ENCODE measurements at places on chromosomes 11 and 22. TPM values are rescaled to one million over a fixed set of nuclear protein-coding genes. Genes with fewer than 3 reads are reported as not detected.
A peak's percentile ranks its signal among the peaks of the same experiment; 100 is the strongest.

Gene OR51E2
- total RNA-seq: 0.97 TPM

DNA sequence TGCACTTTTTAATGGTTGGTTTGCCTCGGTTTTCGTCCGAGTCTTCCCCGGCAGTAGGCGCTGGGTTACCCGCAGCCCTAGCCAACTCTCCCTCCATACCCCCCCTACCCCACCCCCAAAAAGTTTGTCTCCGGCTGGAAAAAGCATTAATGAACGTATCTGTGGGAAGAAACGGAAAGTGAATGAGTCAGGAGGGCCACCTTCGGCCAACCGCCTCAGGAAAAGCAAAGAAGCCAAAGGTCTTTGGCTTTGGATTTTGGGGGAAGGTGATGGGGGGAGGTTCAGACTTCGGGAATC, 508 bp upstream of the FLI1 start:
- H3K27ac ChIP-seq: peak overlapping the region; percentile 97
- H3K27me3 ChIP-seq: peaks cover 9% of the 10 kb centered on the region
- H3K4me1 ChIP-seq: peaks cover 49% of the 10 kb centered on the region

- no peaks in the 10 kb centered on the region for H3K4me1 ChIP-seq
- no peak overlapping the region for H3K27ac ChIP-seq
- peaks cover 9% of the 10 kb centered on the region for H3K27me3 ChIP-seq
- no peak overlapping the region for H3K4me3 ChIP-seq
- no peaks in the 10 kb centered on the region for H3K36me3 ChIP-seq
- no peak for DNase-seq
Observed at GRCh38 chr22:30519842-30520425, 14.4 kb upstream of the SEC14L4 start.

DNA sequence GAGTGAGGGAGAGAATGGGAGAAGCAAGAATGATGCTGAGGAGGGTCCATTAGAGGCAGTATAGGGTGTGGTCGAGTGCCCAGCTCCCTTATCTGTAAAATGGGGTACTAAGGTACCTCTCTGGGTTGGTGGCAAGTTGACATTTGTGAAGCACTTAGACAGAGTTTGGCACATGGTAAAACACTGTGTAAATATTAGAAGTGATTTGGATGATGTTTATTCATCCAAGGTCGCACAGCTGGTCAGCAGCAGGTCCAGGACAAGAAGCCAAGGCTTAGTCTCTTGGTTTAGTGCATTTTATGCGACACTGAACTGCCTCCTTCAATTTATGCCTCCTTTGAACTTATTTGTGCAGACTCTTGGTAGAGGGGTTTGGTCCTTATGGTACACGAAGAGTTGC, 19.4 kb downstream of the KREMEN1 start:
- peaks cover 24% of the 10 kb centered on the region for H3K4me1 ChIP-seq
- H3K27ac ChIP-seq: no peak overlapping the region
- peaks cover 3% of the 10 kb centered on the region for H3K27me3 ChIP-seq

Gene FAM227A
- total RNA-seq: 1.5 TPM

GRCh38 chr11:105372206-105372605, 232.6 kb upstream of the CARD18 start:
- H3K27ac ChIP-seq: no peak overlapping the region
- no peak for DNase-seq
- H3K4me1 ChIP-seq: no peaks in the 10 kb centered on the region
- H3K27me3 ChIP-seq: peaks cover 6% of the 10 kb centered on the region
- H3K4me3 ChIP-seq: no peak overlapping the region

GRCh38 chr22:35611200-35611890, 5.8 kb downstream of the MB start:
- peaks cover 1% of the 10 kb centered on the region for H3K36me3 ChIP-seq
- H3K4me3 ChIP-seq: no peak overlapping the region
- no peaks in the 10 kb centered on the region for H3K4me1 ChIP-seq

Data from chondrocyte (in vitro differentiated cells).